ENCODE measurements at places on chromosomes 11 and 22. TPM values are rescaled to one million over a fixed set of nuclear protein-coding genes. Genes with fewer than 3 reads are reported as not detected.

DNA sequence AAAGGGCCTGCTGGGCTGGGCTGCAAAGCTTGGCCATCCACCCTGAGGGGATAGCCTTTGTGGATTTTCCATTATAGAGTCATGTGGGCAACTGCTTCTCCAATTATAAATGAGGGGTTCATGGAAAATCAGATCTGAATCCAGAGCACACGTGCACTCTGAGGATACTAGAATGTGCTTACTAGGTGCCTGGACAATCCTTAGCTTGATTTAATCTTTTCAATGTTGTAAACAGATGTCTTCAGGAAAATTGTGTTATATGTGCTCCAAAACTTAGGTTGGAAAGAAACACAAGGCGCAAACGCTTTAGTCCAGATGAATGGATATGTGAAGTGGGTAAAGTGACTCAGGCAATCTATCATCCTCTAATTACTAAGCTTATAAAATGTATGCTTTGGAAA, 92.0 kb downstream of the SLC17A6 start:
- no peak for DNase-seq

- no peak for DNase-seq
Measured at GRCh38 chr11:13315517-13316432, 38.2 kb downstream of the BMAL1 start.

GRCh38 chr11:117789241-117789640, 7.8 kb downstream of the DSCAML1 start:
- no peak for DNase-seq

DNA sequence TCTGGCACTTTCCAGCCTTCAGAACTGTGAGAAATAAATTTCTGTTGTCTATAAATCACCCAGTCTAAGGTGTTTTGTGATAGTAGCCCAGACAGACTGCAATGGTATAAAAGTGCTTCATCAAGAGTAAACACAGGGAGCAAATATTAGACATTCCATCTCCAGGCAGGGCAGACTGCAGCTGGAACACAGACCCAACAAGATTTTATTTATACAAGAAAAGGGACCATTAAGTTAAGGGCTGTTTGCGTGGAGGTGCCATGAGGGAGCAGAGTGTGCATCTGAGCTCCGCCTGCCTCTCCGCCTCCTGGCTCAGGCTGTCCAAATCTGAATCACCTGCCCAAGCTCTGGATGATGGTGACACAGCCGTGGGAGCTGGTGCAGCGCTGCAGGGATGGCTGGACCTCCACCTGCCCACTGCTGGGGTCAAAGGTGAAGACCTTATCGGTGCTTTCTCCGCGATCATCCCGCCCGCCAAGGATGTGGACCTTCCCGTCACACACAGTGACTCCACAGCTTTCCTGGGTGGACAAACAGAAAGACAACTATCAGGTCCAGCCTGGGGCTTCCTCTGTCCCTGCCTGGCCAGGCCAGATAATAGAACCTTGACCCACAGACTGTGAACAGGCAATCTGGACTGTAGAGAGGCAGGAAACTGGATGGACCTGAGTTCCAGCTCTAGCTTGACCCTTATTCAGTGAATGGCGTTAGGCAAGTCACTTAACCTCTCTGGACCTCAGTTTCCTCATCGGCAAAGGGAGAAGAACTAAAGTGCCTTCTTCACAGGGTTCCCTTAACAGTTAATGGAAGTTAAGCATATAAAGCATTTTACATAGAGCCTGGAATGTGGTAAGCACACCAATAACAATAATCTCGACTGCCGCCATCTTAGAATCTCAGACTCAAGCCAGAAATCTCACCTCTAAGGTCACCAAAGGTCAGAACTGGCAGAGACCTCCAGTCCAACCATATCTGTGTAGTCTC, 10.5 kb downstream of the KLHL35 start:
- no peak for DNase-seq

DNA sequence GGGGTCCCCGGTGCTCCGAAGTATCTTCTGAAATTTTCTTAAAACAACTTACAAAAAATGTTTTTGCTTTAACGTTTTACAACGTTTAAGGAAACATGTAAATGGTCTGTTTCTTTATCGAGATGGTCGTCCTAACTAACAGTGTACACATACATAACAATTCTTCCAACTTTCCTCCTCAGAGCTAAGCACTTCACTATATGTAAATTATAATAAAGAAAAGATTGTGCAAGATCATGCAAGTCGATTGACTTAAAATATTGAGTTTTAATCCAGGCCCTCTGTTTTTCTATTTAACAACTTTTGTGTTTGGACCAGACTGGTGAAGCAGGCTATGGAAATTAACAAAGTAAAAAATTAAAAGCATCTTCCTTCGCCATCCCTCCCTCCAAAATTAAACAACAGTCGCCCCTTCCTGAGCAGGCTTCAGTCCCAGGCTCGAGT, 4.9 kb downstream of the ALX4 start:
- no peak for DNase-seq

GRCh38 chr11:60130496-60130895, 42.0 kb downstream of the MS4A2 start:
- peak; percentile 3 for DNase-seq

The BRSK2 gene
- total RNA-seq: under 0.01 TPM

All from fibroblast of villous mesenchyme (primary cell).